ENCODE measurements at places on chromosomes 11 and 22.

GRCh38 chr11:33697997-33698396 lies 2.6 kb downstream of the C11orf91 start:
- DNase-seq = no peak

GRCh38 chr11:121086866-121087265 lies 14.2 kb upstream of the TECTA start:
- DNase-seq = no peak

- peak; percentile 75 for DNase-seq
These were observed 74.4 kb downstream of the ARHGAP32 start for GRCh38 chr11:129117595-129118350.

DNA sequence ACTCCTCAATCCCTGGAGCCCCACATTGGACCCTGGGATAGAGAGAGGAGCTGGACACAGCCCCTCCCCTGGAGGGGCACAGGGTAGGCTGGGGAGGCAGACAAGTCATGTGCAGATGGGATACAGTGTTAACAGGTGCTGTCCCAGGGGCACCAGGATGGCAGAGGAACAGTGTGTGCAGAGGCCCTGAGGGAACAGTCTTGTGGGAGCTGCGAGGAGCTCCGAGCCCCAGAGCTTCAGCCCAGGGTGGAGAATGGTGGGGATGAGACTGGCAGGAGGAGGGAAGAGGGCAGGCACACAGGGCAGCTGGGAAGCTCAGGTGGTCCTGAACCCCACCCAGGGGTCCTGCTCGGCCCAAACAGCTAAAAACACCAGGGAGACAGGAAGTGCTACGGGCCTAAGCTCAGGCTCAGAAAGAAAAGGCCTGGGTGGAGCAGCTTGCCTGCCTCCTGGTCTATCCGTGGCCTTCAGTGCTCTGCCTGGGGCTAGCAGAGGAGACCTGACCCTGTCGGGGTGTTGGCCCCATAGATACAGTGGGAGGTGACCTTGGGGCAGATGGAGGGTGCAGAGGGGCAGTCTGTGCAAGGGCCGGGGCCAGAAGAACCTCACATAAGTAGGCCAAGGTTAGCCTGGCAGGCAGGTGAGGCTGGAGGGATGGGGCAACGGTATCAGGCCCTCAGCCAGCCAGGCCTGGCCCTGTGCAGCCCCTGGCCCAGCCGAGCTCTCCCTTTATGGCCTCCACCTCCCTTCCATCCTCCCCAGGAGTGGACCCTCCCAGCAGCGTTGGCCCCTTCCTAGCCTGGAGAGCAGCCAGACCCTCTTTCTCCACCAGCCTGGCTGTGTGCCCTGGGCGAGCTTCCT lies 15.4 kb downstream of the CAPN5 start:
- no peak for DNase-seq

DNA sequence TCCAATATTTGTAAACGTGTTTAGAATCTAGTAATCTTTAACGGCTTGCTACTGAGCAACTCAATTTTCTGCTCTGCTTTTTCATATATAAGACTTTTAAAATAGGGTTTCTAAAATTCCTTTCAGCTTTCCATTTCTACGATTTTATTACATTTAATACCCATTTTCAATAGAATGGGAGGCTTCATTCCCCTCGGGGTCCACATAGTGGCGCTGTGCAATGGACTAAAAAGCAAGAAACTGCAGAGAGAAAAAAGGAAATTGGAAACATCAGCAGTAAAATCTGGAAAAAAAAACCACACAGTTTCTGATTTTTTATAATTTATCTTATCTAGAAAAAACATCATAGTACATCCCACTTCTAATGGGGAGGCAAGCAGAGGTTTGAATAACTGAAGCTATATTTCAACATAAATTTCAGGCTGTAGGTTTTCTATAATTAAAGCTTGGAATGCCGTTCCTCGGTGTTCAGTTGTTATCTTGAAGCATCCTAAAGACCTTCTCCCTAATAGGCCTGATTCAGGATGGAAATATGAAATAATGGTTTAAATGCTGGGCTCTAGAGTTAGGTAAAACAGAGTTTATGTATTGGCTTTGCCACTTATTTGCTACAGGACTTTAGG lies 18.7 kb upstream of the JHY start:
- no peak for DNase-seq

DNA sequence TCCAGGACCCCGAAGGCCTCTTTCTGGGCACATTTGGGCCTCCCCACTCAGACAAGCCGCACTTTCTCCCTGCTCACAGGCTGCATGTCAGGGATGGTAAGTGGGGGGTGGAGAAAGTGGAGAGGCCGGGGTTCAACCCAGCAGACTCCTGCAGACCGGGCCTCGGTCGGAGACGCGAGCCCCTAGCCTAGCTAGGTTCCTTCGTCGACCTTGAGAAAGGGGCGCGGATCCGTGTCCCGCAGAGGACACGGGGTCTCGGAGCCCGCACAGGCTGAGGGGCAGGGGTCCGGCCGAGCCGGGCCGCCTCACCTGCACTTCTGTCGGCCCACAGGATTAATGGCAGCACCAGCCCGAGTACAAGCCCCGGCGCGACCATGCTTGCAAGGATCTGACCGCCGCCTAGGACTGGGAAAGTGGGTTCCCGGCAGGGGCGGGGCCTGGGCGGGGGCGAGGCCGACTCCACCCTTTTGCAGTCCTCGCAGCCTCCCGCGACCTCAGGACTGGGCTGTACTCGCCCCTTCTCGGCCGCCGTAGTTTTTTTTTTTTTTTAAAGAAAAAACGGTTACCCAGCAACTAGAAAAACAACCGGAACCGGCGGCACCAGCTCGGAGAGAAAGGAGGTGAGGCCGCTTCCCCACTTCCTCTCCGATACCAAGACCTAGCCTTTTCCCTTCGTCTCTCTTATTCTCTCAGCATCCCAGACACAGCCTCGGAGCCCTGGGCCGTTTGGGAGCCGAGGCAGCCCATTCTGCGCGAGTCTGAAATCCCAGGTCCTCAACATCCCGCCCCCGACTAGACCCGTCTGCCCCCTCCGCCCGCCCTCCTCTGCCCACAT lies at the start of the genes SIAE and SPA17:
Gene SIAE, minus strand, starts transcription at position 407 of the 835 bp plus-strand sequence. Its CDS starts 31 bp downstream, at position 376.
Gene SPA17, plus strand, starts transcription at position 572 of the 835 bp plus-strand sequence. CDS start 1,361 bp downstream, outside the sequence.
- peak; percentile 87 for DNase-seq

GRCh38 chr11:20087118-20087521 lies 73.2 kb downstream of the DBX1 start:
- DNase-seq = no peak

GRCh38 chr11:79055856-79056631 lies 384.8 kb downstream of the TENM4 start:
- no peak for DNase-seq

- no peak for DNase-seq
These were observed 417.8 kb downstream of the MIAT start for GRCh38 chr22:27075028-27075678.

DNA sequence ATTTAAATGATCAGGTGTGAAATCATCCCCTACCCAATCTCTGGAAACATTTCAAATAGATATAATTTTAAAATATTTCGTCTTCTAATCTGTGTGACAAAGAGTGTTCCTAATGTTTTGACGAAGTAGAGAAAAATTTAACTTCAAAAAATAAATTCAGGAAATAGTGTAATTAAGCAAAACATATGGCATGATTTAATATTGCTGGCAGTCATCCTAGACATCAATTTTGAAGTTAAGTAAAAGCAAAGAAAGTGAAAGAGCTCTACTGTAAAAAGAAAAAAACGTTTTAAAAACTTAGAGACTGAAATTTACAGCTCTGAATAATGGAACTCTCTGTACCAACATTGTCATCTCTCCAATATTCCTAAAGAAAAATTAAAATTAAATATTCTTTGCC lies 1062.3 kb downstream of the LRRC4C start:
- no peak for DNase-seq
